ENCODE measurements at places on chromosomes 4 and X.

DNA sequence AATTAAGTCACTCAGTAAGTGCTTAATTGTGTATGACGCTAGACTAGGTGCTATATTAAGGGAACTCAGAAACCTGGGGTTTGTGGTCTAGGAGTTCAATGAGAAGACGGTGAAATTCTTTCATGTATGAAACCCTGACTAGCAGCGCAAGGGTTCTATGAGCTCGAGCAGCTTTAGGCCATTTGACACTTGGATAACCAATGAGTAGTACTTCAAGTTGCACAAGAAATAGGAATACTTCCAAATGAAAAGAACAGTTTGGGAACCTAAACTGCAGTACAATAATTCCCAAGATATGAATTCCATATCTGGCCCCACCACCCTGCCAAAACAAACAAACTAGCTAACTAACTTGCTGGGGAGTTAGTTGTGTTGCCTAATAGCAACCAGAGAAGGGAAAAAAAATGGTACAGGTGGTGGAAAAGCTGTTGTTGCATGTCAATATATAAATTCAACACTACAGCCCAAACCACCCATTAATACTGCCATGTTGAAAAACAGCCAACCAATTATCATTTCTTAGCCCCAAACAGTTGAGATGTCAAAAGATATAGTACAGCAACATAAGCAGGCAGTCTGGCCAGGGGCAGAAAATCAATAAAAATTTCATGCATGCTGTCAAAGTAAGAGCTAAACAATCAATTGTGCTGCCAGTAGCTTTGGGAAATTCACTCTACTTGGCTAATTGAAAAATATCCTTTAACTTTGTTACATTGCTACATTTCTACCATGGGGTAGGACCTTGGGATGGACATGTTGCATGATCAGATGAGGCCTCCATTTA lies 54.6 kb upstream of the MCF2 start:
- DNase-seq: no peak

- no peak for DNase-seq
Measured at GRCh38 chr4:139085141-139085540, 69.6 kb downstream of the NOCT start.

DNA sequence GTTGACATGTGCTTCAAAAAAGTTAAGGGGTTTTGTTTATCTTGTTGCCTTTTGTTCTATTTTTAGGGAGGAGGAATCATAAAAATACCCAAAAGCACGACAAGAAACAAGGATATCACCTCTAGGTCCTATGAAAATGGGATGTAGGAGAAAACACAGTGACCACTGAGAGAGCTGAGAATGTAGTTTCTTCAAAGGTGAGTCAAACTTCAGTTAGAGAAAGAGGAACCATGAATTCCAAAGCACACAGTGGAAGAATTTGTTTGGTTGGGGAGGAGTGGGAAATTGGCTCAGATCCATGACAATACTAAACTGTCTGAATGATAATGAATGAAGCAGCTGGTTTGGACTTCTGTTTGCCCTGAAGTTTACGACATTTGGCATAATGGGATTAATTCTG lies 19.1 kb upstream of the FRYL start:
- no peak for DNase-seq

DNA sequence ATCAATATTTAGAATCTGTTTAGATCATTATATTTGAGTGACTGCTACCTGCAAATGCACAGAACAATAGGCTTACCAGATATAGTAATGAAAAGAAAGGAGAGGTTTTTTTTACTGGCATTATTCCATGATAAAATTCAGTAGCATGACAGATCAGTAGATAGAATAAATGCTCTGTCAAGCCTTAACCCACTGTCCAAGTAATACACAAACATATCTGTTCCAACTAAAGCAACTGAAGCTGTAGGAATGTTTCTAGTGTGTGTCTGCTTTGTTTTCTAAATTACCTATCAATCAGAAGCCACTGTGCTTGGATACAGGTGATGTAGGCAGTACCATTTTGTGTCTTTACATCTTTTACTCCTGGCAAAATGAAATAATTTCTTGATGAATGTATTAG lies 604.6 kb downstream of the PCDH7 start:
- DNase-seq: no peak

- no peak for DNase-seq
Measured at GRCh38 chrX:118156953-118157608, 40.5 kb upstream of the KLHL13 start.

DNA sequence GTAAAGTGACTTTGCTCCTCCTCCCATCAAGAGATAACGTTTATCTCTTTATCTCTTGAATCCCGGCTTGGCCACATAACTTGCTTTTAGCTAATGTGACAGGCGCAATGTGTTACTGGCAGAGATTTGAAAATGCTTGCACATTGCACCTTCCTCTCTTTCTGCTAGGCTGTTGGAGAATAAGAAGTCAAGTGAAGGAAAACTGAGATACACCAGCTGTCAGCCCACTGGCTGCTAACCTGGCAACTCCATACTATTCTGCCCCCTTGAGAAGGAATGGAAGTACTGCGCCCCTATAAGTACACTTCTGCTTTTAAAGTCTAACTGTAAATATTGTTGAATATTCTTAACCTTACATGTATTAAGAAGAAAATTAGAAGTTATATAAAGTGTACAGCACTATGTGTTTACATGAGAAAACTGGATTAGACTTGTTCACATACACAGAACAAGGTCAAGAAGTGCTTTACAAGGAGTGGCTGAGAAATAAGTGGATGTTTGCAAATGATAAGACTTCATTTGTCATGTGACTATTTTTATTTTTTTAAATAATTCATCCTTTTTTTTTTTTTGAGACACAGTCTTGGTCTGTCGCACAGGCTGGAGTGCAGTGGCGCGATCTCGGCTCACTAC lies 424.5 kb upstream of the CTSO start:
- no peak for DNase-seq

DNA sequence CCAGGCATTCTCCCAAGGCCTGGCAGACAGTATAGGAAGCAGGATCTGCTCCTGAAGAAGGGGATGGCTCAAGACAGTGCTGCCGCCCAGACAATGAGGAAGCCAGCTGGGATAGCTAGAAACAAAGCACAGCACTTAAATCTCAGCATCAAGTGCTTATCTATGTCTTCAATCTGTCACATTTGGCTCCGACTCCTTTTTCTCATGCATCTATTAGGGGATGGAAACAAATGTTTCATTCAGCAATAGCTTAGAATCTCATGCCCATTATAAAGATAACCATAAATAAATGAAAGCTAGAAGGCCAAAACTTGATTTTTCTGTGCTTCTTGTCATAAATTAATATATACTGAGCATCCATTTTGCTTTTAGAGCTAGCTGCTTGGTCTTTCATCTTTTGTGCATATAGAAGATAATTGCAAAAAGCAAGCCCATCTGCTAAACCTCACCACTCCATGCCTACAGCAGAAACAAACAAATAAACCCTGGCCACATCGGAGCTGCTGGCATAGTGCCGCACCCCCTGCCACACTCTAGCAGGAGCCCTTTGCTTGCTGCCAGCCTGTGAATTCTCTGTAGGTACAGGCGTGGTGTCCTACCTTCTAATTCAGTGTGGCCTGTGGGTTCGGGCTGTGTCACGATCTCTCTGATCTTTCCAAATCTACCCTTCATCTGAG lies 75.9 kb downstream of the AASDH start:
- peak; percentile 17 for DNase-seq

DNA sequence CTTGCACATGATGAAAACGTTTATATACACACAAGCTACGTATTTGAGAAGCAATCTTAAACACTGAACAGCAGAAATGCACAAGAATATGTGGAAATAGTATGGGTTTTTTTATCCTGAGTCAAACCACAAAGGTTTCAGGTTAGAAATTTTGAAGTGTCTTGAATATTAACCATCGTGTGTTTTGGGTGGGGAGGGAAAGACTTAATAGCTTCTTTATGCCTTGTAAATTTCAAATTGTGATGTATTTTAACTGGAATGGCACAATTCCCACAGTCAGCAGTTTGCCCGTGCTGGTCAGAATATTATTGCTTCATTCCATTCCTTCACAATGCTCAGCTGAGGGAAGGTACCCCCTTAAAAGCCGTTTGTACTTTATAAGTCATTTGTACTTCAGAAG lies 67.4 kb upstream of the WDR1 start:
- DNase-seq: no peak

- DNase-seq: no peak
Measured at GRCh38 chr4:129355516-129355915, 259.6 kb downstream of the C4orf33 start.

DNA sequence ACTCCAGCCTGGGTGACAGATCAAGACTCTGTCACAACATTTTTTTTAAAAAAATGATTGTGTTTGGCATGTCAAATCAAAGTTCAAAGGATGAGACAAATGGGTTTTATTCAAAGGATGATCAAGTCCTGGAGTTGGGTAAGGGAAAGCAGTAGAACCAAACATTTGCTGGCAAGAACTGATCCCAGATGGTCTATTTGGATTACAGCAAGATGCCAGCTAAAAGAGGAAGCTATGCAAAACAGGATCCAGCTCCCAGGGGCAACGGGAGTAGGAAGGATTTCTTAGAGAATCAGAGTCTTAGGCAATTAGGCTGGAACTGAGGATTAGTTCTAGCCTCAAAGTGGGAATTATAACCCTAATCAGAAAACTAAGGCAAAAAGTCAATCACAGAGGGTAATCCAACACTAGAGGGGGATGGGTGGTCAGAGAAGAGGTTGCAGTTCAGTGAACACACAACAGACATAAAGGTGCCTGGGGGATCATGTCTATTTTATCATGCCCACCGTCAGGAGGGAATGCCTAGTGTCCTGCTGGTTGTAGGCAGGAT lies 133.0 kb upstream of the PLS3 start:
- no peak for DNase-seq

- no peak for DNase-seq
Measured at GRCh38 chr4:127141856-127142255, 490.9 kb upstream of the INTU start.

DNA sequence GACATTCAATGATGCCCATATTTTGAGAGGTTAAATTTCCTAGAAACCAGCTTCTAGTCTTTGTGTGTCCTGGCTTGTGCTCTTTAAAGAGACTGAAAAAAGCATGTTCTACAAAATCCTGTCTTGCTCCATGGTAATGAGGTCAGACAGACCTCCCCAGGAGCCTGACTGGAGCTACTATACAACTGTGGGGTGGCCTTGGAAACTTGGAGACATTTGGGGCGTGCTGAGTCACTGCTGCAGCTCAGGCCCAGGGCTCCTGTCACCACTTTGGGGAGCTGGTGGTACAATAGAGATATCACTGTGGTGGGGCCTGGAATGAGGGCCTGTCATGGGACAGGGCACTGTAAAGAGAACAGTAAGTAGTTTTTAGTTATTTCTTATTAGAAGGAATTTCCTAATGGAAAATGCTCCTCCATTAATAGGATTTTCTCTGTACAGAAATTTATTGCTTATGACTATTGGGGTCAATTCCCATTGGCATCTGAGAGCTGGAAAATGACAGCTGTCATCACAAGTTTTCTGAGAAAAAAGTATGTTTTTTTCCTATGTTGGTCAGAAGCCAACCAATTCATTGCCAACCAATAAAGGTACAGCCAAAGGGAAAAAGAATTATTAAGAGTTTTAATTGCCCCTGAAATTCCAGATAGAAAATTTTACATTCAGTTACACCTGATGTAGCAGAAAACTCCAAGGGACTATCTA lies 207.4 kb upstream of the JADE1 start:
- no peak for DNase-seq

GRCh38 chrX:96183843-96184242 lies 500.8 kb upstream of the DIAPH2 start:
- DNase-seq: no peak

DNA sequence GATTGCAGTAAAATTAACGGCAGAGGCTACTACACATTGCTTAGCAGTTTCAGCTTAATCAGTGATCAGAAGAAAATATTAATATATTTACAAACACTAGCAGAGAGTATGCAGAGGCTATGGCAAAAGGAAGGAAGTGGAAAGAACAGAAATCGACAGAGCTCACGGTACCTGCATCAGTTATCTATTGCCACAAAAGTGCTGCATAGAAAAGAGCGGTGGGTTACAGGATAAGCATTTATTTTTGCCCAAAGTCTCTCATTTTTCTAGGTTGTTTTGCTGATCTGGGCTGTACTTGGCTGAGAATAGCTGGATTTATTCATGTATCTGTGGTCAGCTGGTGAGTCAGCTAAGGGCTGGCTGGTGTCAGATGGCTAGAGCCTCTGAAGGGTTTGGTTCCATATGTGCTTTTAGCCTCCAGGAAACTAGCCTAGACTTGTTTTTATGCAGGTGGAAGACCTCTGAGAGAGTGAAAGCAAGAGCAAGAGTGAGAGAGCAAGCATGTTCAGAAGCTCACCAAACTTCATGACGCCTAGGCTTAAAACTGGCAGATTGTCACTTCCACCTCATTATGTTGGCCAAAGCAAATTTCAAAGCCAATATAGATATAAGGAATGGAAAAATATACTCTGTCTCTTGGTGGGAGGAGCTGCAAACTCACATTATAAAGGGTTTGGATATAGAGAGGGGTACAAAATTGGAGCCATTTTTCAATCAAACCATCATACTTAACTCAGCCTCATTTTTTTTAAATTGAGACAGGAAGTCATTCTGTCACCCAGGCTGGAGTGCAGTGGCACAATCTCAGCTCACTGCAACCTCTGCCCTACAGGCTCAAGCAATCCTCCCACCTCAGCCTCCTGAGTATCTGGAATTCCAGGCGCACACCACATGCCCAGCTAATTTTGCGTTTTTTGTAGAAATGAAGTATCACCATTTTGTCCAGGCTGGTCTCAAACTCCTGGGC lies 153.2 kb upstream of the RPL34 start:
- no peak for DNase-seq

GRCh38 chr4:39263895-39264294 lies 81.6 kb downstream of the WDR19 start:
- no peak for DNase-seq
